ENCODE measurements at places on chromosomes 4 and X.

DNA sequence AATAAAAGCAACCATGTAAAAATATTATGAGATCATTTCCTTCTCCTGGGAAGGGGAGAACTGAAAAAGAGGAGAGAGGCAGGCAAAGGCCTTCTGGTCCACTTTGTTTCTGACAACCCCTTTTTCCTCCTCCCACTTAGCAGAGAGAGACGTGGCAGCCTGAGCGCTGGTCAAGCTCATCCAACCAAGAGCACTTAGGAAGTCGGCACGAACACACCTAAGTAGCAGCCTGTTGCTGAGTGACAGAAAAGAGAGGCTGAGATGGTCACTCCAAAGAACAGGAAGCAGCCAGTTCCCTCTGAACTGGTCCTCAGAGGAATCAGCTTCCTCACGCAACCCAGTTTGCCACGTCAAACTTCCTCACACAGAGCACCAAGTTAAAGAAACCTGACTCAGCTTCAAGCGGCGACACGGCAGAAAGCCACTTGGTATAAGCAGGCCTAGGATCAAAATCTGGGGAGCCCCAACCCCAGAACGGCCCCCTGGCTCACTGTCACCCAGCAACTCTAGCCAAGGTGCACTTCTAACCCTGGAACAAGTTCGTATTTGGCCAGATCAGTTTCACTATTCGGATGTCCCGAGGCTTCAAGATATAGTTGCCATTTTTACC, 861 bp downstream of the SEC24D start:
- no peak for DNase-seq

DNA sequence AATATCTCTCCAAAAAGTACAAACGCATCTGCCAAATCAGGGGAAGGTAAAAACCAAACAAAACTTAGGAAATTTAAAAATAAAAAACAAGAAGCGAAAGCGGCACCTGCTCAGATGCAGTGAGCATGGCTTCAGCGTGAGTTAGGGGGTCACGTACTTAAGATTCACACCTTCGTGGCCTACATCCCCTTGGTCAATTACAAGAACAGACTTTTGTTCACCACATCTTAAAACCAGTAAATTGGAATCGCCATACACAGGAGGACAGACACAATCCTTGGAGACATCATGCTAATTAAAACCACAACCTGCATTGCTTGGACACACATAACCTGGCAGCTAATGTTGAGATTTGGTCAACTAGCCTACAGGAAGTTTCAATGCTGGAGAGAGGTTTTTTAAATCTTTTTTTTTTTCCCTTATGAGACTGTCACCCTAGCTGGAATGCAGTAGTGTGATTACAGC, 12.5 kb upstream of the SEL1L3 start:
- DNase-seq = no peak

- no peak for DNase-seq
Observed at GRCh38 chr4:154390324-154390723, 101.3 kb downstream of the DCHS2 start.

DNA sequence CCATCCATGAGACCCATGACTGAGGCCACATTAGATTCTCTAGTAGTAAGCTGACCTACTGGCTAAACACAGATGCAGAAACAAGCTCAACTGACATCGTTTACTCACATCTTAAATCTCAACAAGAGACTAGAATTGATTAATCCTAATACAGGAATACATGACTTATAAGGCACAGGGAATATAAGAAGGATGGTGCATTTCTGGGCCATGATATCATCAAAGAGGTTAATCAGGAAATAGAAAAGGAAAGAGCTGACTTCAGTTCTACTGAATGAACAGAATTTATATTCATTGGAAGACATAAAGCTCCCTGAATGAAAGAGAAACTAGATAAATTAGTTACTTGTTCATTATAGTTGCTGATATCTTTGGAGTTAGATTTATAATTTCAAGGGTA, 1406.5 kb downstream of the STIM2 start:
- DNase-seq = no peak

DNA sequence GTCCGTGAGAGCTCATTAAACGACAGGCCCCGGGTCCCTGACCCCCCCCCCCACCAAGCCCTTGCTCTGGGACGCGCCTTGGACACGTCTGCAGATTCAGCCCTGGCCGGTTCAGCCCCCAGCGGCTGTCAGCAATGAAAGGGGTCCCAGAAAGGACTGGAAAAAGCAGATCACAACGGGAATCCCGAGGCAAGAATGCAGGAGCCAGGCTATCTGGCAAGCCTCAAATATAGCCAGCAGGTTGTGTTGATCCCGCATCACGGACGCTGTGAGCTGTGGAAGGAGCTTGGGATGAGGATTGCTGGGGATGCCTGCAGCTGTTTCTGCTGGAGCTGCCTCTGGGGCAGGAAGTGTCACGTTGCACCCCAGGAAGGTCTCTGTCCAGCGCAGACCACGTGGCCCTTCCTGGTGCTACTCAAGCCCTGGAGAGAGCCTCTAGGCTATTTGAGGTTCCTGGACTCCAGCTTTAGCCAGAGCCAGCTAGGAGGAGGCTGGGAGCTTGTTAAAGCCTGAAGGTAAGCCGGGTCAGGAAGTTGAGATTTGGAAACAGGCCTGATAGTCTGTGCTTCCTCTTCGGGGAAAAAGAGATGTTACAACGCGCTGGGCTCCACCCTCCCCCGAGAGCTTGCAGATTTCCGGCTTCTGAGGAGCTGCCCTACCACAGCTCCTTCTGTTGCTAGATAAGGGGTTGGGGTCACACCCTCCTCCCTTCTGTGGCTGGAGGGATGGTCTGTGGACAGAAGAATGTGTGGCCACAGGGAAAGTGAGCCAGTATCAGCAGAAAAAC, 19.3 kb upstream of the CSF2RA start:
- DNase-seq = no peak

DNA sequence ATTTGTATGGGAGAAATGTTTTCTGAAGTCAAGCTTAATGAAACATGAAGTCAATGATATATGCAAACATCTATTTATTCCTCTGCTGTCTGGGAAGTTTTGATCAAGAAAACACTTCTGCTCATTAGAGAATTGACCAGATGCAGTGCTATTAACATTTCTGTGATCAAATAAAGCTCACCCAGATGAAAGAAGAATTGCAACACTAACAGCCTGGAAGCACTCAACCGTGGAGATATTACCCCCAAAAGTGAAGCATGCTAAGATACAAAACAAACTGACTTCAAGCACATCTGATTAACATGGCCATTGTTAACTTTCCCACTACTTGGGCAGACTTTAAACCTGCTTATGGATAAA, 73.7 kb upstream of the GUCY1A1 start:
- DNase-seq = no peak

- no peak for DNase-seq
Observed at GRCh38 chr4:146709956-146710355, 71.3 kb downstream of the POU4F2 start.

DNA sequence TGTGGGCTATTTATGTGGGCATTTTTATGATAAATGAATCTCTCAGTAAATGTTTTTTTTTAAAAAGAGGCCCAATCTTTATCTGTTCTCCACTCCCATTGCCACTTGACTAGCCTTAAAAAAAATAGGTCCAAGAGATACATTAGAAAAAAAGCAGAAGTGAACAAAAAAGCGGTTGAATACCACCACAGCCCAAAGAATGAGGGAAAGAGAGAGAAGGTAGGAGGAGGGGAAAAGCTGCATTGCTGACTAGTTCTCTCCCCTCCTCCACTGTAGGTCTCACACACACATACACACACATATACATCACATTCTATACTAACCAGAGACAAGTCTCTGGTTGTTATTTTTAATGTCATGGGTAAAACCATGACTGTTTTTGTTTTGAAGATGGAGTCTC, 95.8 kb upstream of the IL13RA1 start:
- DNase-seq = no peak

DNA sequence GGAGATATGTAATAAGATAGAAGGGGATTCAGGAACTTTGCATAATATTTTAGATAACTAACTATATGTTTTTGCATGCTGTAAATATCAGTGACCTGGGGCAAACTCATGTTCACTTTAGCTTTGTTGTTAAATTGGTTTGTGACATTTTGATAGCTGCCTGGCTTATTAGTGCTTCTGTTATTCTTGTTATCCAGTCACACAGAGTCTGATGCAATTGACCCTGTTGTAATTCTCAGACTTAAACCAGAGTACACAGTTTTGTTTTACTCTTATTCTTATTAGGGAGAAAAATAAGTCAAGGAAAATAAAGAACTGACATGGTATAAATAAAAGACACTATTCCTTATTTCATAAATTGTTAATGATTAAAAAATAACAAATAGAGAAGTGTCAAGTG, 516.7 kb upstream of the SLIT2 start:
- DNase-seq = no peak
